ENCODE measurements at places on chromosomes 11 and 22.

DNA sequence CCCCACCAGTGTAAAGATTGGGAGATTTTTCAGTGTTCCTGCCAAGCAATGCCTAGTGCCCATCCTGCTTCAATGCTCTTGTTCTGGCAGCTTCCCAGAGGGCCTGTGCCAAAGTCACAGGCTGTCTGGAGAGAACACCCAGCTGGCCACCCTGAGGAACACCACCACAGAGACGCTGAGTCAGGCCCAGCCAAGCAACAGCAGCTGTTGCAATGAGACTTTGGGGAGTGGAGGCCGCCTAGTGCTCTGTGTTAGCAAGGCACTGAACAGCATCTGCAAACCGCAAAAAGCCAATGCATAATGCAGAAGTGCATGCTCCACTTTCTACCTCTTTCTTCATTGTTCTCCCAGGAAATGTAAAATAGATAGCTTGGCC, 168.1 kb downstream of the NXPE2 start:
- DNase-seq, result no peak

DNA sequence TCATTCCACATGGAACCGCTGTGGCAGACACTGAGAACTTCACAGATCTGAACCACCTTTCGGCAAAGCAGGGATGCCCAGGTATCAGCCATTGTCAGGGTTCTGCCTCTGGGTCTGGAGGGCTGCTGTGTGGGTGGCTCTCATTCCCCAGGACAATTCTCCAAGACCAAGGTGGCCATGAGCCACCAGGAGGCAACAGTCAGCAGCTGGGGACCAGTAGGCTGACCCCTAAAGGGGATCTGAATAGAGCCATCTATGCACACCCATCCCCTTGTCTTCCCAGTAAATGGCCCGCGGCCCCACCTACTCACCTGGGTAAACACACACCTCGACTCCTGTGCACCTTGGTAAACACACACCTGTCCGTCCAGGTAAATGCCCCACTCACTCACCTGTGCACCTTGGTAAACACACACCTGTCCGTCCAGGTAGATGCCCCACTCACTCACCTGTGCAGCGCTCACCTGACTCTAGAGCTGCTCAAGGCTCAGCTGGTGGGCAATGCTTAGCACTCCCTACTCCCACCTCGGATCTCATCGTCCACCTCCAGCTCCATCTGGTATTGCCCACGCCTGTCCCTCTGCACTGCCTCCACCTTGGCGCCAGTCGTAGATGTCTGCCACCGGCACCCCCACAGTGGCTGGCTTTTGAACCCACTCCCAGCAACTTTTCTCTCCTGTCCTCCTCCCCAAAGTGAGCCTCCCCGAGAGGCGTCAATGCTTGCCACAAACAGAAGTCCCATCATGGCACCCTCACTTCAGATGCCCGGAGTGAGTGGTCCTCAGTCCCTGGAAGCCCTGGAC, 10.2 kb downstream of the SLC25A1 start:
- no peak for DNase-seq

DNA sequence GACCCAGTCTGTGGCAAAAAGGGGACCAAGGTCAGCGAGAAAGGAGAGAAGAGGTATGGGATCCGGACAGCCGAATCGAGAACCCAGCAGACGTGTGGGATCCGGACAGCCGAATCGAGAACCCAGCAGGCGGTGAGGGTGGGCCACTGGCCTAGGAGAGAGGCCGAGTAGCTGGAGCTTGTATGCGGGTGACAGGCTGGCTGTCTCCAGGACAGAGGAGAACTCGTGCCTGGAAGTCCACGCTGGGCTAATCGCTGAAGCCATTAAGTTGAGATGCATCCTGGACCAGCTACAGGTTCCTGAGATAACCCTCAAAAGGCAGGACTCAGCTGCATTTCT, 6.0 kb downstream of the CERK start:
- no peak for DNase-seq

GRCh38 chr11:440065-441042, 1.5 kb downstream of the ANO9 start:
- DNase-seq, result no peak

GRCh38 chr11:78181185-78181584, 7.2 kb downstream of the KCTD21 start:
- DNase-seq, result no peak

- DNase-seq, result peak; percentile 2
These were observed 79.1 kb upstream of the LMO2 start for GRCh38 chr11:33970984-33971466.

DNA sequence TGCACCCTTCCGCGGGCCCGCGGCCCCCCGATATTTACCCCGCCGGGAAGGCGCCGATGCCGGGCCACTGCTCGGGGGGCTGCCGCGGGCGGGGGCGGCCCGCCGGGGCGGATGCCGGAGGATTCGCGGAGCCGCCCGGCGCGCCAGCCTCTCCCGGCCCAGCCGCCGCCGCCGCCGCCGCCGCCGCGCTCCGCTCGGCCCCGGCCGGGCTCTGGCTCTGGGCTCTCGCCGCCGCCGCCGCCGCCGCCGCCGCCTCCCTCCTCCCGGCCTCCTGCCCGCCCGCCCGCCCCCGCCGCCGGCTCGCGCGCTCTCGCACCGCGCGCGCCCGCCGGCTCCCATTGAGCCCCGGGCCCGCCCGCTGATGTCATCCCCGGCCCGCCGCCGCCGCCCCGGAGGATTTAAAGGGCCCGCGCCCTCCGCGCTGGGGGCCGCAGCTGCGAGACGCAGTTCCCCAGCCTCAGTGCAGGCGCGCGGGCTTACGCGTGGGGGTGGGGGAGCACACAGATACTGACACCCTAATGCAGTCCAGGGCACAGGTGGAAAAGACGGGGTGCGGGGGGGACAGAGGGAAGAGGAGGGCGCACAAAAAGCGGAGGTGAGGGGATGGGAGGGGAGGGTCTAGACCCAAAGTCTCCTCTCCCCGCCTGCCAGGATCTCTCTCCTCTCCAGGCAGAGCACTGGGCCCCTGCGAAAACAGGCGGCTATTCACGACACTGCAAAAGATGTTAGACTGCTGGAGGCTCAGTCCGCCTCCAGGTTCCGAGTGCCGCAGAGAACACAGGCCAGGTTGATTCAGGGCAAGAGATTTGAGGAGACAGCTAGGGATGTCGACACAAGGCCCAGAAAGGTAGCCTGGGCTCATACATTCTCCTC, at the start of gene CSNK1E:
Gene CSNK1E (minus strand): TSS at position 312 of the 873 bp plus-strand sequence. CDS start 3,276 bp downstream, outside the sequence.
- peak; percentile 67 for DNase-seq

DNA sequence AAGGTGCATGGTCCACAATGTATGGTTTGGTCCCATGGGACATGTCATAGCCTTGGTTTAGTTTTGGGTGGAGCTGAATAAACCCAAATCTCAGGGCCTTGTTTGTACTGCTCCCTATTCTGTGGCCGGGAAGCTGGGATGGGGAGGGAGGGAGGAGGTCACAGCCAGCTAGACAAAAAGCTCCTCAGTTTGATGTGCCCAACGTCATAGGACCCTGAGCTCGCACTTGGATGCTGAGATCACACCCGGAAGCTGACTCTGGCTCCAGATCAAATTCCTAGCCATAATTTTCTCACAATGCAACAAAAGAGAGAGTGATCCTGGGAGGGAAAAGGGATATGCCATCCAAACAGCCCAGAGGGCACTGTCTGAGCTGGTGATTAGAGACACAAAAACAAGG, 1.5 kb downstream of the HSPB2 start:
- no peak for DNase-seq

DNA sequence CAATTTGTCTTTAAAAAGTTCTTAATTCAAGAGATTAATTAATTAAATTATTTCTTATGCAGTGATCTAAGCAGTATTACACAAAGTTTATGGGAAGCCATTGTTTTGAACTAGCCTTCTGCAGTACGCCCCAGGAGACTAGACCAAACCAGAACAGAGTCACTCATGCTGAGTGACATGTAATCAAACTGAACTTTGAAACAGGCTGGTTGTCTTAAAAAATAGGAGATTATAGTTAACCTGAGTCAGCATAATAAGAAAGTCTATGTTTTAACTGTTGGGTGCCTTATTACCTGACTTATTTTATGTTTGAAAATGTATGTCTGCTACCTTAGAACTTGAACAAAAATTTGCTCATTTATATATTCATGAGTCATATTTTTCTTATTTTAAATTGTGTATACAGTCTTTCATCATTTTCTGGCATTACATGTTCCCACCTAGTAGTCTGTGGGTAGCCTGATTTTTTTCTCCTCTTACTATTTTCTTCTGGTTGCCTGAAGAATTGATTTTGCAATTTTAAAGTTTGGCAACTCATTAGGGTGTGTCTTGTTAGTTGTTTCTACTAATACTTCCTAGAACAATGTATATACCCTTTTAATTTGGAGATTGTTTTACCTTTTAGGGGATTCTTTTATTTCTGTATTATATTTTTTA, 161.4 kb downstream of the AASDHPPT start:
- no peak for DNase-seq

- DNase-seq, result no peak
These were observed 966 bp upstream of the CASP12 start for GRCh38 chr11:104899226-104899625.

DNA sequence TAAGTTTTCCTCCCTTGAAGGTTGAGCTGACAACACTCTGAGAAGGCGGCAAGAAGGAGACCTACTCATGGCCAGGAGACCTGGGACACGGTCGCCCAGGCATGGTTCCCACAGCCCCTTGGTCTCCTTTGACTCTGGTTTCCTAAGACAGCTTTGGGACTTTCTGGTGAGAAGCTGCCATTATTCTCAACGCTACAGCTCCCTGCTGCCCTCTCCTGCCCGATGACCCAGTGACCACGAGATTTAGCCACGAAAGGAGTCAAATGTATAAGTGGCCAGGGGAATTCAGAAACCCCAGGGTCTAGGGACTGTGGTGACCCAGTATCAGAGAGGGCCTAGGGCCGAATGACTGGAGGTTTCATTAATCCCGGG, 699 bp upstream of the SDF2L1 start:
- no peak for DNase-seq

DNA sequence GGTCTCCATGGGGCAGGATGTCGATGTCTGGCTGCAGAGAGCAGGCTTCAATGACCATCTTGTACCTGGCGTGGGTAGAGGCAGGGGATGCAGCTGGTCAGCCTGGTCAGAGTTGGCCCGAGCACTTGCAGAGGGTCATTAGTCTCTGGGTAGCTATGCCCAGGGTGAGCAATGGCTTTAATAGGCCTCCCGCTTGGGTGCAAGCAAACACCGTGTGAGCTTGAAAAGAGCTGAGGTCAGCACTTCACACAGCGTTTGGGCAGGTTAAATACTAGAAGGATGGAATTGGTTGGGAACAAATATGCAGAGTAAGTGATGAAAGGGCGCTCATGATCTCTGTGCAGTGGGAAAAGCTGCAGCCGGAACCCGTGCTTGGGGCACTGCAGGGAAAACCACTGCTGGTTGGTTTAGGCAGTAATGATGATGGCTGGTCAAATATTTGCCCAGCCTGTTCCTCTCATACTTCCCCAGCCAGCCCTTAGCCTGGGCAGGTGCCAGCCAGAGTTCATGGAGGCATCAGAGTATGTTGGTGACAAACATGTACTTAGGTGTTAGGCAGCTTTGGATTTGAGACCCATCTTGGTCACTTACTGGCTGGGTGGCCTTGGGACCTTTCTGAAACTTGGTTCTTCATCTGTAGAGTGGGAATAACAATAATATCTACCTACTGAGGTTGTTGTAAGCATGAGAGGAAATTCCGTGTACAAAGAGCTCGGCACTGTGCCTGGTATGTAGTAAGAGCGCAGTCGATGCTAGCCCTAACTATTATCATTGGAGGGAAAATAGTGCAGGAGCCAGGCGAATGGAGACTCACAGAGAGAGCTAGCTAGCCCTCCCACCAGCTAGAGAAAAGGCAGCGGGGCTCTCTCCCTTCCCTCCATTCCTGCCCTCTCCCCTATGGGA, 25.2 kb upstream of the KCNJ11 start:
- no peak for DNase-seq

GRCh38 chr11:111265421-111265820, 19.9 kb downstream of the POU2AF2 start:
- DNase-seq, result no peak

GRCh38 chr11:34957206-34957605, 40.8 kb downstream of the PDHX start:
- DNase-seq, result no peak

- peak; percentile 41 for DNase-seq
These were observed 946.0 kb downstream of the FAM181B start for GRCh38 chr11:81787584-81788049.

GRCh38 chr22:38203090-38203810, 1.5 kb downstream of the MAFF start:
- DNase-seq, result peak; percentile 28

DNA sequence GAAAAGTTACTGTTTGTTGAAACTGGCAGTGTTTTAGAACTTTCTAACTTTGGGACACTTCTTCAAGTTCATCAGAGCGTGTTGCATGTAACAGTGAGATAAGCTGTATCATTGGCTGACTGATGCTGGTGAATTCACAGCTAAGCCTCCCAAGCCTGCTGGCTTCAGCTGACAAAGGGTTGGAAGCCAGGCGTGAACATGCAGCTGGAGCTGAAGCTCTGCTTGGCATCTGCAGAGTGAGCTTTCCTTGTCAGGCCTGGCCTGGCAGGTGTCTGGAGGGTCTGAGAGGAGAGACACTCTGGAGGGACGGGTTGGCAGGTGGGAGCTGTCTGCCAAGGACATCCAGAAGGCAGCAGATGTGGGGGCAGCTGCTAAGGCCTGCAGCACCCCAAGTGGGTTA, 1.5 kb downstream of the AMPD3 start:
- no peak for DNase-seq

DNA sequence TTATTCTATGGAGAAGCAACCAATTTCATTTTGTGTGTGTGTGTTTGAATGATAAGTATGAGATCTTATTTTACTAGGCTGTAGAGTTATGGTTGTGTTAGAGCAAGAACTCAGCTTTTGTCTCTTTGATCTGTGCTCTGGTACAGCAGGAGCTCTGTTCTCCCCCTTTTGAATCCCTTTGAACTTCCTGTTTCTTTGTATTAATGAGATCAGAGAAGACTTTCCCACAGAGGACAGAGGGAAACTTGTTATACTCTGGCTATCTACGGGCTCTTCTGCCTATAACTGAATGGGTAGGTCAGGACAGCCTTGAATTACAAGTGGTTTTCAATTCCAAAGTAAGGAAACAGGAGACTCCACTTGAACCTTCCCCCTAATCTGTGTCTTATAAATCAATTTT, 1015.0 kb upstream of the RAG2 start:
- no peak for DNase-seq

DNA sequence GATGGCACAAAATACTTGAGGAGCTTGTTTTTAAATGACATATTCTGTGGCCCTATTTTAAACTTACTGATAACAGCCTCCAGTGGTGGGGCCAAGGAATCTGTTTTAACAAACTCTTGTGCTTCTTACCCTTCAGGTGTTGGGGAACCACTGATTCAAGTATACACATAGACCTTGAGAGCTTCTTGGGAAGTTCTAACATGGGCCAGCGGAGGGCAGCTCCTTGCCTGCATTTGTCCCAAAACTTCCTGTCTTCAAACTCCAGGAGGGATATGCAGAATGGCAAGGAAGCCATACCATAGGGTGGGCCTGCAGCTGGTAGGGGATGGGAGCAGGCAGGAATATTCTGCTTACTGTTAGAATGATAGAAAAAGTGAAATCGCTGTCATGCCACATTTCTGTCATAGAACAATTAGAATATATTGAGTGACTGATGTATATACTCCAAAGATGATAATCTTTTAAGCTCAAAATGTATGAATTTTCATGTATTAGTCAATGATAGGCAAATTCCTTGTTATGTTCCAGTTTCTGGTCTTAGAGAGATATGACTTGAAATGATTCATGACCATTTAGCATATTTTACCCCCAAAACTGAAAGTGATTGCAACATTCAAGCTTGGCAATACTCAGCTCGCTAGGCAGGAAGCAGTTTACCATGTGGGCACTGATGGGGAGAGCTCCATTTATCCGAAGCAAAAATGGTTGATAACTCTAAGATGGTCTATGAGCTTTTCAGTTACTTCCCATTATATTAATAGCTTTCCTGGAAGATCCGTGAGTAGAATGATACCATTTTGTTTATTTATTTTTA, 9.2 kb downstream of the EXT2 start:
- DNase-seq, result no peak

Measured in CD4-positive, alpha-beta T cell treated with Interleukin-15 for 4 hours (primary cell).